ENCODE measurements at places on chromosomes 7 and 10.

GRCh38 chr7:105365541-105366534 is 22.9 kb downstream of the SRPK2 start:
- no peak for DNase-seq

GRCh38 chr10:6621536-6621935 is 41.5 kb upstream of the PRKCQ start:
- DNase-seq, result no peak

GRCh38 chr10:110852255-110852896 is 19.4 kb upstream of the PDCD4 start:
- no peak for DNase-seq

- no peak for DNase-seq
Observed at GRCh38 chr10:6427357-6427959, 152.6 kb downstream of the PRKCQ start.

- no peak for DNase-seq
Observed at GRCh38 chr10:17506856-17507471, 52.6 kb upstream of the ST8SIA6 start.

- DNase-seq, result no peak
Observed at GRCh38 chr10:71419002-71419540, 22.4 kb downstream of the CDH23 start.
